Thymus (tissue), 14 donors: ENCODE measurements at places on chromosomes 7 and 10.

DNA sequence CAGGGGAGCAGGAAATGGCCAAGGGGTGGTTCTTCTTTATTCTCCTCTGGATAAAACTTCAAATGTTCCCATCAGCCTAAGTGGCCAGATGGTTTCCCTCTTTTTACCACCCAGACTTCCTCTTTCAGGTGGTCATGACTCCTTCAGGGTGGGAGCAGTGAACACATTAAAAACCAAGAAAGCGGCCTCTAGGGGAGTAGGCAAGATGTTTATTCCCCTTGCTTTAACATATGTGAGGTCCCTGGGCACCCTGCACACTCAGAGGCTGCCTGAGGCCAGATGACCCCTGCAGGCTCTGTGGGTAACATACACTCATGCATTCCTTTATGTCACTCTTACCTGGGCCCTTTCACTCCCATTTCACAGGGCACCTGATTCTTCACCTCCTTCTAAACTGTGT is 357.4 kb downstream of the ABCA13 start:
- DNase-seq, result no peak

GRCh38 chr7:112204499-112205342 is 1.5 kb downstream of the DOCK4 start:
- no peak for DNase-seq

DNA sequence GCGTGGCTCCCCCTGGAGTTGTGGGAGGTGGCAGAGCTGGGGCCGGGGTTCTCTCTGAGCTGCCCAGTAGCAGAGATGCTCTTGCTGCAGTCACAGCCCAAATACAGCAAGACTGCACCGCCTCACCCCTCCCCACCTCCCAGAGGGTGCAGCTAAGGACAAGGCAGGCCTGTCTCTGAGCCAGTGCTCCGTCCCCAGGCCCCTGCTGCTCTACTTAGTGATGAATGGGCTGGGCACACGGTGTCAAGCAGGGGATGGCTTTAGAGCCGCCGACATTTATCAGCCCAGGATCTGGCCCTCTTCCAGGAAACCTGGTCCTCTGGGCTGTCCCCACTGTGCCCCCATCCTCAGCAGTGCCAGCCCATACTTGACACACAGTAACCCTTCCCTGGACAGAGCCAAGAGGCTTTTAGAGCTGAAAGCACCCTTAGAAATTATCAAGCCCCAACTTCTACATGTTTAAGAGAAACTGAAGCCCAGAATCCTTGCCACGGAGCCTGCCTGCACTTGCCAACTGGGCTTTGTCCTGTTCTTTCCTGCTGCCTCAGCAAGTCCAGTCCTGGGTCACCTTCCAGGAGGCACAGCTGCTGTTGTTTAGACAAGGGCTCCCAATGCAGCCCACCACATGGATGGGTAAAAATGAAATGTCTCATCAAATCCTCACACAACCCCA is 137.1 kb upstream of the UNC5B start:
- DNase-seq, result no peak

DNA sequence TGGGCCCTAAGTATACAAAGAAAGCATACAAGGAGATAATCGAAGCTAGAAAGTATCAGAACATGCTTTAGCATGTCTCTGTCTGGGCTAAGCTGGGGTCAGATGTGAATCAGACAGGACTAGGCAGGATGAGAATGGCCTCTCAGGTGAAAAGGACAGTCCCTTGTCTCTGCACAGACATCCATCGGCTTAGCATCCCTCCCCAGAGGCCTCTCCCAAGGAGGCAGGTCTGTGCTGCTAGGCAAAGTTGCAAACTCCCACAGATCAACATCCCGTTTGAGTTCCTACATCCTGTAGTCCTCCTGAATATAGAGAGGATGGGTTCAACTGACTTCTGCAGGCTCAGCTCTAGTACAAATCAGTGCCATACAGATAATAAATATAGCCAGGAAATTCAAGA is 24.5 kb downstream of the CHST15 start:
- no peak for DNase-seq

GRCh38 chr10:119782981-119783664 is 57.3 kb downstream of the INPP5F start:
- no peak for DNase-seq

- DNase-seq, result no peak
Observed at GRCh38 chr7:31029251-31030042, 22.7 kb upstream of the ADCYAP1R1 start.

DNA sequence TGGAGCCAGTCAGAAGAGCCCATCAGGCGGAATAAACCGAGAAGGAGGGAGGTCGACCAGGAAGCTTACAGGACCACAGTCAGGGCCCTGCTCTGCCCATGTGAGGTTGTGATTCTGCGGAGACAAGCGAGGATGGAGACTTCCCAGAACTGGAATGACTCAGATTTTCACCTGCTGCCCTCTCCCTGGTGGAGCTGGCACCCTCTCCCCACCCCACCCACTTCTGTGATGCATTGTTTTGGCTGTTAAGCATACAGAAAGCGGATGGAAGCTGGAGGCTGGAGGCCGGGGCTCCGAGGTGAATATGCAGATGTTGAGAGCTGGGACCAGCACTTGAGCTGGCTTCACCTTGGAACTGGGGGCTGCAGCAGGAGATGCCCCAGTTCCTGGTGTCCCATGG is 57.4 kb downstream of the NPTX2 start:
- DNase-seq, result no peak

DNA sequence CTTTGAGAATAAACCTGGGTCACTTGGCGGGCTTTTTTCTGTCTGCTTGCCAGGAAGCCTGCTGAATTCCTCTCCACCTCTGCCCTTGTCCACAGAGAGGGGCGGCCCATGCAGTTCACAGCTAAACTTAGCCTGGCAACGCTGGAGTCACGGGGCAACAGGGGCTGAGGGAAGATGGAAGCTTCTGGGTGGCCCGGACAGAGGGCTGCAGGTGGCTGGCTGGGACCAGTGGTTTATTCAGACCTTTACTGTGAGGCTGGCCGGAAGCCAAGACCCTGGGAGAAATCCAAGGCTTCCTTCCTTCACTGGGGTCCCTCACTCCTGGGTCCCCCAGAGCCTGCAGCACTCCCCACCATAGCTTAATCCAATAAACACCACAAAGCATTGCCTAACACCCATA is 17.0 kb downstream of the ITPRIP start:
- DNase-seq, result no peak

- no peak for DNase-seq
Observed at GRCh38 chr7:133776266-133776665, 350.9 kb upstream of the LRGUK start.

GRCh38 chr10:72062382-72062781 is 26.0 kb downstream of the SPOCK2 start:
- DNase-seq, result no peak

DNA sequence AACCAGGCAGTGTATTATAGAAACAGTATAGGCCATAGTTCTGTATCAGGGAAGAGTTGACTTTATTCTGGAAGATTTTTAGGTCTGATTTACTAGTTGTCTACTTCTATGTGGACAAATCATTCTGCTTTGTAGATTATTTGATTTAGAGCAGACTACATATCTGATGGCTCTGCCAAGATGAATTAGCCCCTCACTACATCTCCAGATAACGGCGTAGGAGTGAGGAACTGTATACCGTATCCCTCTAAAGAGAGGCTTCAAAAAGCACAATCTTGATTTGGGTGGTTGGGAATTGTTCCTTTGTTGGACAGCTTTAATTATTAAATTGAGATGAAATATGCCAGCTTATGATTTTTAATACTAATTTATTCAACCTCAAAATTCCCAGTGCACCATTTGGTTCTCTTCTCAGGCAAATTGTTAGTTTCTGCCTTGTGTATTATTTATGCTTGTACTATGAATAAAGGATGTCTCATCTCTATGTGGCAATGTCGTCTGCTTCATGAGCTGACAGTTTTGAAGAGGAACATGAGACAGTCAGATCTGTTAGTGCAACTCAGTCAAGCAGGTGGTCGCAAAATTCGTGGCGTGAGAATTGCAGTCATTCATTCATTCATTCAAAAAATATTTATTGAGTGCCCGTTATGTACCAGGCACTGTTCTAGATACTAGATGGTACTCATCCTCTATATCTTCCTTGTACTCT is 422.8 kb downstream of the EXOC4 start:
- no peak for DNase-seq

GRCh38 chr10:104090611-104091010 is 4.9 kb upstream of the COL17A1 start:
- DNase-seq, result no peak

DNA sequence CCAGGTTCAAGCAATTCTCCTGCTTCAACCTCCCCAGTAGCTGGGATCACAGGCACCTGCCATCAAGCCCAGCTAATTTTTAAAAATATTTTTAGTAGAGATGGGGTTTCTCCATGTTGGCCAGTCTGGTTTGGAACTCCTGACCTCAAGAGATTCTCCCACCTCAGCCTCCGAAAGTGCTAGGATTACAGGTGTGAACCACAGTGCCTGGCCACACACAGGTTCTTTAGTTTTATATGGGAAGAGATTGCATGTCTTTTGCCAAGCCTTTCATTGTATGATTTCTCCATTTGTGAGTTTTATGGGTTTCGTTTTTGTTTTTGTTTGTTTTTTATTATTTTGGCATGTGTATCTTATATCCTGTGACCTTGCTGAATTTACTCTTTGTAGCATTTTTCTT is 40.9 kb downstream of the C1GALT1 start:
- DNase-seq, result no peak

- no peak for DNase-seq
Observed at GRCh38 chr10:121675344-121675743, 77.1 kb upstream of the FGFR2 start.

- DNase-seq, result no peak
Observed at GRCh38 chr10:49756641-49757040, 5.5 kb downstream of the OGDHL start.

GRCh38 chr7:25196132-25196896 is 32.0 kb downstream of the NPVF start:
- DNase-seq, result no peak

DNA sequence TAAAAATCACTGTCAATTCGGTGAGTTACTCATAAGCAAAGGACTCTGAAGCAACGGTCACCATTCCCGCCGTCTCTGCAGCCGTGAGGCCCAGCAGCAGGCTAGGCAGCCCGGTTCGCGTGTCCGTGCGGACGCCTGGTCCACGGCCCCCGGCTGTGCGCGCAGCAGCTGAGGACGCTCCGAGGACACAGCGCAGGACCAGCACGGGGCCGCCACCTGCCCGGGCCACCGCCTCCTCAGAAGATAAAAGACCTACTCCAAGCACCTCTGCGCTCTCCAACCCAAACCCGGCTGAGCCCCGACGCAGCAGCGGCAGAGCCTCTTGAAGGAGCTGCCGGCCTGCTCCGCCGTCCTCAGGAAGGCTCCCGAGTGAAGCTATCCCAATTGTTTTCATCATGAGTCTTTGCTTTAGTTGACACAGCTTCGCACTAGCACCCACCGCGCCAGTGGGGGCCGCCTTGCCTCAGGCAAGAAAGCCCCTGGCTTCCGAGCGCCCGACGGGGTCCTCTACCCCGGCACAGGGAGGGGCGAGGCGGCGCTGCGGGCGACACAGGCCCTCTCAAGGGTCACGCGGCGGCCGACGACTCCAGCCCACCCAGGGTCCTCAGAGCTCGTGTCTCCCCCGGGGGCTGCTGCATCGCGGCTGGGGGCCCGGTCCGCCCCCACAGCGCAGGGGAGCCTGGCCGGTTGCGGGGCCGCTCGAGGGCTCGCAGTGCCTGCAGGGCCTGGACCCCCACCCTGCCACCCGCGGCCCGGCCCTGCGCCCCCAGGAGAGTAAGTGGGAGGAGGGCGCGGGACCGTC is 16.9 kb upstream of the GPR146 start:
- DNase-seq, result no peak

- no peak for DNase-seq
Observed at GRCh38 chr7:139656387-139656786, 121.4 kb downstream of the HIPK2 start.

- DNase-seq, result no peak
Observed at GRCh38 chr10:30491204-30491915, 57.4 kb downstream of the MAP3K8 start.

- DNase-seq, result no peak
Observed at GRCh38 chr7:92834507-92835260, 1.7 kb downstream of the CDK6 start.

GRCh38 chr7:120991581-120991980 is 3.1 kb downstream of the CPED1 start:
- no peak for DNase-seq

- DNase-seq, result no peak
Observed at GRCh38 chr10:19811540-19811939, 4.7 kb upstream of the PLXDC2 start.

- DNase-seq, result no peak
Observed at GRCh38 chr10:85614566-85614965, 752.0 kb downstream of the GRID1 start.

DNA sequence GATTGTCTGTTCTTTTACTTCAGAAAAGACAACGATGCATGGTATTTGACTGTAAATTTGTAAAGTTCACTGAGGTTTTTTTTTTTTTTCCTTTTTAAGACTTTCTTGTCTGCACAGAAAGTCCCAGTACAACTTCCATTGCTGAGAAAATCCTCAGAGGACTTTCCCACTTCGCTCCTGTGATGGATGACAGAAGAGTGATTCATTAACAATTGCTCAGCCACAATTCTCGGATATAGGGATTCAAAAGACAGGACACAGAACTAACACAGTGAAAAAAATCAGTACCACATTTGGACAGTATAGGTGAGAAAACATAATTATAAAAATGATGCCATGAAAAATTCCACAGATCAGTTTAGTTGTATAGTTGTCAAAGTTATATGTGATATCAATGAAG is 48.0 kb downstream of the SEC23IP start:
- DNase-seq, result no peak

DNA sequence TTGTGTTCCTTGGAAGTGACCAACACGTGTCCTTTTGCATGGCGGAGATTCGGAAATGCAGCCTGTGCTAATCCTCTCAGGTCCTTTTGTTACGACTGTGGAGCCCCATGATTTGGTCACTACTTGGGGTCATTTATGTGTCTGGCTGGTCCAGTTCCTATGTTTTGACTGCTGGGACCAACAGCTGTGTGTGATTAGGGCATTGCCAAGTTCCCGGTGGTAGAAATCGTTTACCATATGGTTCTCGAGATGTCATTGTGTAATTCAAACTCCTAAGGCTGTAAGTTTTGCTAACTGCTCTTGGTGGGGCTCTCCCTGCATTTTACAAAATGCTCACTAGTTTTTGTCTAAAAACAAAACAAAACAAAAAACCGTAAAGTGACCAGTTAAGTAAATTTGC is 62.0 kb downstream of the CCNY start:
- DNase-seq, result no peak

DNA sequence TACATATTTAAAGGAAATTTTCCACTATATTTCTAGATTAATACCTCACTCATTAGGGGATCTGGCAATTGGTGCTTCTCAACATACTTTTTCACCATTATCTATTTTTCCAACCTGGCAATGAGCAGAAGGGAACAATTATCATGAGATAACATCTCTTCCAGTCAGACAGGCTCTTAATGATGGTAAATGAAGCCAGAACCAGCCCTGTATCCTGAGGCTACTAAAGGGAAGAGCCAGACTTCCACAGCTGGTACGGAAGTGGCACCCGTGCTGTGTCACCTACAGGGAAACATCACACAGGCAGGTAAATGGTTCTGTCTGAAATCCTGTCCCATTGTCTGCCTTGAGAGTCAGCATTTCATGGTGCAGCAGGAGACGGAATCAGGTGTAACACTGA is 75.9 kb downstream of the ELMO1 start:
- DNase-seq, result no peak

GRCh38 chr10:28891058-28891713 is 213.9 kb downstream of the BAMBI start:
- DNase-seq, result no peak

GRCh38 chr10:37010741-37011140 is 114.7 kb upstream of the ANKRD30A start:
- DNase-seq, result no peak
